ENCODE measurements at places on chromosomes 2 and 18.

DNA sequence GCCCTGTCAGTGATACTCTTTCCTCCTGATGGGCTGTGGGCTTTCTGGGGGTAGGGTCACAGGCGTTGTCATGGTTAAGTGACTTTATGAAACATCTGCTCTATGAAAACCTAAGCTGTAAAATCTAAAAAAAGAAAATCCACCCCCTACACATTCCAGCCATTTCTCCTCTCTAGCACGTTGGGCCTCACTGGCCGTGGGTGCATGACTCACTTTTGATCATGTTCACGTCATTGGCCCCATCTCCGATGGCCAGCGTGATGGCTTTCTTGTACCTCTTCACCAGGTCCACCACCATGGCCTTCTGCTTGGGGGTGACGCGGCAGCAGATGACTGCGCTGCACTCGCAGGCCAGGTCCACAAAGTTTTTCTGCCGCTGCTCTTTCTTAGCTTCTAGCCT lies 39.3 kb upstream of the NARS1 start:
- no peak for DNase-seq

DNA sequence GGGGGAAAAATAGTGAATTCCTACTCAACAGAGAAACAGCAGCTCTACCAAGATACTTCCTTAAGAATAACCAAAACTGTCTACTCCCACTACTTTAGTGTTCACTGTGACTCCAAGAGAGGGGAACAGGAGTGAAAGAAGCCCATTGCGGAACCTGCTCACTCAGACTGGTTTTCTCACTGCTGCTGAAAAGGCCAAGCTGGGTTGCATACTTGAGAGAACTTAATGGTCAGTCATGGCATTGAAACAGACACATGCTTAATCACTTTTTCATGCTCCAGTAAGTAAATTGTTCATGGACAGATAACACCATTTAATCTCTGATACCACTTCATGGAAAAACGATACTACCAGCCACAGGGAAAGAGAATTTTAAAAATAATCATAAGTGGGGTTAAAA lies 35.7 kb upstream of the SLC8A1 start:
- no peak for DNase-seq

- DNase-seq: no peak
Measured at GRCh38 chr2:100244881-100245605, 77.3 kb downstream of the LONRF2 start.

DNA sequence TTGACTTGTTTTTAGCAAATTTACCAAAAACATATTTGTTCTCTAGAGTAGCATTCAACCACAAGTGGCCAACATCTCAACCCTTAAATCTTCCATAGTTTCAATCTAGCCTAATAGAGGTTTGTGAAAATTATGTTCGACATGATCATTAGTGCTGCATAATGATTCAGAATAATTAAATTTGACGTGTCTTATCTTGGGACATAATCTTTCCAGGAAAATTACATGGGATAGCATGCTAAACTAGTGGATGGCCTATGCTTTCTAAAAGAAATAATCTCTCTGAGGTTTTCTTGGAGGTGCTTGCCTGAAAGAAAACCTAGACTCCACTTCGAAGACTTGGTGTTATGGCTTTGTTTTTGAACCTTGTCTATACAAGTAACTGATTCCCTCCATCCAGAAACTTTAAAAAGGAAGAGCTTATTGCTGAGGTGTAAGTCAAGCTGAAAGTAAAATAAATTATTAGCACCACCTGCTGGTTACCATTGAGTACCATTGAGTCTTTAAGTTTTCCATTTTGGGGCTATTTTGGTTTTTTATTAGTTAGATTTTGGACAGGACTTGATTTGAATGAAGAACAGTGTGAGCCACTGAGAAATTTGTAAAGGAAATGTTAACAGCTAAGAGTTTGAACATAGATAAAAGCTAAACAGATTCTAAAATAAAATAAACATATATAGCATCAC lies 32.7 kb downstream of the COX7A2L start:
- no peak for DNase-seq

Measured in anterior cingulate cortex (tissue), 58 donors.